ENCODE measurements at places on chromosomes 1 and 21.

- DNase-seq = no peak
Observed at GRCh38 chr1:5646486-5647149, 345.6 kb downstream of the NPHP4 start.

- no peak for DNase-seq
Observed at GRCh38 chr1:54398963-54399528, 7.1 kb downstream of the SSBP3 start.

GRCh38 chr1:27102707-27103468, 52.0 kb downstream of the SLC9A1 start:
- peak; percentile 88 for DNase-seq

DNA sequence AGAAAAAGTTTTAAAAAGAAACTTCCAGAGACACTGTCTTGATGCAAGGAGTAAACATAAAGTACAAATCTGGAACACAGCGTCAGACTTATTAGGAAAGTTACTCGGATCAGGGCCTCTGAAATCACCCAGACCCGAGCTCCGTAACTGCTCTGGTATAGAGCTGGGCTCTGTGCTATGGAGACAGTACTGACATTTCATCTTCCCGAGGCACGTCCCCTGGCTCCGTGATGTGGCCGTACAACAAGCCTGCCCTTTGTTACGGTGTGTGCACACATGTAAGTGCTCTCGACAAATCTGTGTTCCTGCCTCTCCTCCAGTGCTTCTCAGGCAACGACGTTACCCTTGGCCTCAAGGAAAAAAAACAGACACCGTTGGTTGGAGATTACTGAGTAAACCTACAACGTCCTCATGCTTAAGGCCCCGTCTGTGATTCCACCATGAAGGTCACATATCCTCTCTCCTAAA, 107.0 kb upstream of the IRF2BP2 start:
- DNase-seq = no peak

DNA sequence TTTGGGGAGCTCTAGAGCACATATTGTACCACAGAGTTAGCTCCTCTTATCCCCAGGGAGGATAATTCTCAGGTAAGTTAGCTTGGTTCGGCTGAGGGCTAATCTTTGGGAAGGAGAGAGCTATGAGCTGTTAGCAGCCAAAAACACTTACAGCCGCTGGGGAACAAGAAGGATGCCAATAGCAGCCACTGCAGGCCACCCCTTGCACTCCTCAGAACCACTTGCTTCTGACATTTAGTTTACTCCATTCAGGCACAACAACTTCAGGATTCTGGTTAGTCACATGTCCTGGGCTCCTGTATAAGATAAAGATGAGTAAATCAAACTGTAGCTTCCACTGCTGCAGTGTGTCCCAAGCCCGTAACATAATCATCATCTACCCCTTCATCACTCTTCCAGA, 212.6 kb upstream of the ADGRL2 start:
- DNase-seq = no peak

All from GM20000 (cell line).